ENCODE measurements at places on chromosomes 2 and 18. TPM values are rescaled to one million over a fixed set of nuclear protein-coding genes. Genes with fewer than 3 reads are reported as not detected.

- peak; percentile 63 for DNase-seq
Observed at GRCh38 chr18:28793901-28794300, 617.0 kb upstream of the CDH2 start.

GRCh38 chr2:95056044-95056443, 30.5 kb downstream of the MAL start:
- DNase-seq, result no peak

DNA sequence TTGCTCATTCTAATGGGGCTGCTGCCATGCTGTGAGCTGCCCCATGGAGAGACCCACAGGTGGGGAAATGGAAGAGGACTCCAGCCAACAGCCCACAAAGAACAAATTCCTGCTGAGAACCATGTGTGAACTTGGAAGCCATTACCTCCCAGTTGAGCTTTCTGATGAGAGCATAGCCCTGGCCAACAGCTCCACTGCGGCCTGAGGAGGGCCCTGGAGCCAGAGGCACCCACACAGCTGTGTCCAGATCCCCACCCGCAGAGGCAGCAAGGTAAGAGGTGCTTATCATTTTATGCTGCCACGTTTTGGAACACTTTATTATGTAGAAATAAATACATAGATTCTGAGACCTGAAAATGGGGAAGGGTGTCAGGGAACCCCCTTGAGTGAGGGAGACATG, 44.2 kb upstream of the OTOS start:
- no peak for DNase-seq

DNA sequence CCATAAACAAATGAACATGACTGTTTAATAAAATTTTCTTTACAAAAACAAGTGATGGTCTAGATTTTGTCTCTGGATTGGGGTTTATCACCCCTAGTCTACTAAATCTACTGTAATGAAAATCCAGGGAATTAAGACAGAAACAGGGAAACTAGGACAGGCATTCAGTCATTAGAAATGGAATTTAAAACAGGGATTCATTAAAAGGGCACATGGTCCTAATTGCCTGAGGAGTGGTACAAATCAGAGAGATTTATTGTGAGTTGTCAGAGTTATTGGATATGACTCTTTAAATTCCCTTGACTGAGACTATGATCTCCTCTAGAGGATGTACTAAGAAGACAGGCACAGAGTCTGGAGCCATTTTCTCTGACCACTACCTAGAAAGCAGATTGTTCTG, 670.9 kb upstream of the GCFC2 start:
- DNase-seq, result no peak

C2orf66 gene
- polyA plus RNA-seq, result not detected

MATN3 gene
- polyA plus RNA-seq, result 0.25 TPM

IL1RL2 gene
- polyA plus RNA-seq, result 0.25 TPM

SLC14A1 gene
- 0.56 TPM for polyA plus RNA-seq

Measured in small intestine (tissue), 16 donors.